ENCODE measurements at places on chromosomes 1 and 21. TPM values are rescaled to one million over a fixed set of nuclear protein-coding genes. Genes with fewer than 3 reads are reported as not detected.

SERPINC1 gene
- not detected for total RNA-seq

TMEM269 gene
- 0.28 TPM for total RNA-seq

VHLL gene
- not detected for total RNA-seq

C8B gene
- not detected for total RNA-seq

AGT gene
- 0.16 TPM for total RNA-seq

IGSF3 gene
- 0.79 TPM for total RNA-seq

DNA sequence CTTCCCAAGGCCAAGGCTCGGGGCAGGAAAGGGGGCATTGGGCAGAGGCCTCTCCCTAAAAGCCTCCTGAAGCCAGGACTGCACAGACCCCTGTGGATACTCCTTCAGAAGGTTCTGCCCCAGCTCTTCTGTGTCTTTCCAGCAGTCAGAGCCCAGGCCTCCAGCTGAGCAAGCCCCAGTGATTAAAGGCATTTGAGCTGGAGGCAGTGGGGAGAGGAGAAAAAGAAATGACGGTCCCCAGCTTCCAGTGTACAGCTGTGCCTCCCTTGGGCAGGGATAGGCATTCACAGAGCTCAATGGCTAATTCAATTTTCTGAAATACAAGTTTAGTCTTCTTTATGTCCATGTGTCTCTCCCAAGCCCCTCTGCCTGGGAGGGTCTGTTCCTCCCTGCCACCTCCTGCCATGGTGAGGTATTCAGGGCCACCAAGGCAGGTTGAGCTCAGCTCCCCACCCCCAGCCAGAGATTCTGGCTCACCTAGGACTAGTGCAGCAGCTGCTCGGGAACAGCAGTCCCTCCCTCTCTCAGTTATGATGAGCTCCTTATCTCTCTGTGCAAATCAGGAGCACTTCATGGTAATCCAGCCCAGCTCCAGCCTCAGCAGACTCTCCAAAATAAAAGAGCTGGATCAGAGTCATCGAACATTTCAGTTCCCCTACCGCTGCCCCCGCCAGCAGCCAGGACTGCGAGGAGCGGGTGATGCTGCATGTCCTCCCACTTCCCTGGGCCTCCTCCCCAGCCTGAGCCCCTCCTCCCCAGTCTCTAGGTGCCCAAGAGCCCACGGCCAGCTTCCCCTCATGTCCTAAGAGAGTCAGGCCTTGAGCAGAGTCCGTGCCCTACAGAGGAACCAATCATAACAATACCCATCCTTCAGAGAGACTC is 208.4 kb upstream of the ZC3H12A start:
- H3K27ac ChIP-seq = no peak overlapping the region
- no peaks in the 10 kb centered on the region for H3K36me3 ChIP-seq
- H3K4me1 ChIP-seq = no peaks in the 10 kb centered on the region
- no peak for DNase-seq

- H3K4me1 ChIP-seq = no peaks in the 10 kb centered on the region
- no peak for DNase-seq
- no peaks in the 10 kb centered on the region for H3K36me3 ChIP-seq
- no peaks in the 10 kb centered on the region for H3K27me3 ChIP-seq
Measured at GRCh38 chr1:115252585-115252984, 85.5 kb downstream of the NGF start.

- no peaks in the 10 kb centered on the region for H3K36me3 ChIP-seq
- H3K27ac ChIP-seq = peak overlapping the region; percentile 82
- H3K27me3 ChIP-seq = no peaks in the 10 kb centered on the region
- H3K4me3 ChIP-seq = no peak overlapping the region
- peaks cover 28% of the 10 kb centered on the region for H3K4me1 ChIP-seq
Measured at GRCh38 chr1:221045842-221046831, 166.9 kb downstream of the HLX start.

- DNase-seq = no peak
- no peaks in the 10 kb centered on the region for H3K4me1 ChIP-seq
- no peaks in the 10 kb centered on the region for H3K27me3 ChIP-seq
- no peaks in the 10 kb centered on the region for H3K36me3 ChIP-seq
- no peak overlapping the region for H3K4me3 ChIP-seq
Measured at GRCh38 chr1:181714428-181714827, 231.1 kb downstream of the CACNA1E start.

GRCh38 chr1:113928187-113928930 is 765 bp upstream of the HIPK1 start:
- H3K27ac ChIP-seq = peak overlapping the region; percentile 99
- no peak for DNase-seq
- no peaks in the 10 kb centered on the region for H3K27me3 ChIP-seq
- no peaks in the 10 kb centered on the region for H3K36me3 ChIP-seq
- H3K4me1 ChIP-seq = peaks cover 46% of the 10 kb centered on the region

GRCh38 chr1:53182111-53182593 is 14.5 kb upstream of the CPT2 start:
- peak; percentile 92 for DNase-seq
- H3K27me3 ChIP-seq = peaks cover 9% of the 10 kb centered on the region
- H3K36me3 ChIP-seq = no peaks in the 10 kb centered on the region
- H3K27ac ChIP-seq = no peak overlapping the region

- peaks cover 25% of the 10 kb centered on the region for H3K4me1 ChIP-seq
- DNase-seq = no peak
- H3K4me3 ChIP-seq = peak overlapping the region; percentile 44
- peaks cover 82% of the 10 kb centered on the region for H3K27me3 ChIP-seq
Measured at GRCh38 chr1:170664828-170665612, 1.1 kb downstream of the PRRX1 start.

DNA sequence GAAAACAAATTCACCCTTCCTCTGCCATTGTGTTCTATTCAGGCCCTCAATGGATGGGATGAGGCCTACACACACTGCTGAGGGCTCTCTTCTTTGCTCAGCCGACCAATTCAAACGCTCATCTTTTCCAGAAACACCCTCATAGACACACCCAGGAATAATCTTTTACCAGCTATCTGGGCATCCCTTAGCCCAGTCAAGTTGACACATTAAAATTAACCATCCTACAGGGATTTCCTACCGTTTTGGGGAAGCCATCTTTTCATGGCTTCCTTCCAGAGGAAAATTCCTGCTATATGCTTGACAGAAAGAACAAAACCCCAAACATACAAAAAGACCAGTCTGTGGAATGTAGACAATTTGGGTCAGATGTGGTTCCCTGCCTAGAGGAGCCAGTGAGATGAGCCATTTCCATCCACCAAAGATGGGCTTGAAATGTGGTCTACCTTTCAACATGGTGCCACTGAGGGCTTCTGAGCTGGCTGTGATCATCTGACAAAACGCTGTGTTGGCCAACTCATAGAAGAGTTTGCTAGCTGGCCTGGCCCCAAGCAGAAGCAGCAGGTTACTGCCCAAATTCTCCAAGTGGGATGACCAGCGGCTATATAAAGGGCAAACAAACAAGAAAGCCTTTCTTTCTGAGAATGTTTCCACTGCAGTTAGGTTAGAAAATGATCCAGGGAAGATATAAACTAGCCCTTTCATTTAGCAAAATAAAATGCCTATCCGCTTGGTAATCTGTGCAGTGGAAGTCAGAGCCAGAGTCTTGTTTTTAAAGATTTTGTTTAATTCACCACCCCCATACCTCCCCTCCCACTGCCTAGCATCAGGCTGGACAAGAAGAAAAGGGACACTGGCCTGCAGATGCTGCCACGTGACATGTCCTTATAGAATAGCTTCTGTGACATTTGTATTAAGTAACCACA is 69.1 kb upstream of the MRPS6 start:
- no peaks in the 10 kb centered on the region for H3K36me3 ChIP-seq
- DNase-seq = no peak
- no peak overlapping the region for H3K4me3 ChIP-seq
- no peak overlapping the region for H3K27ac ChIP-seq
- H3K27me3 ChIP-seq = no peaks in the 10 kb centered on the region
- no peaks in the 10 kb centered on the region for H3K4me1 ChIP-seq

- no peak overlapping the region for H3K4me3 ChIP-seq
- peaks cover 1% of the 10 kb centered on the region for H3K27me3 ChIP-seq
- peaks cover 6% of the 10 kb centered on the region for H3K4me1 ChIP-seq
- no peaks in the 10 kb centered on the region for H3K36me3 ChIP-seq
Measured at GRCh38 chr21:45444385-45444784, 39.4 kb downstream of the COL18A1 start.

DNA sequence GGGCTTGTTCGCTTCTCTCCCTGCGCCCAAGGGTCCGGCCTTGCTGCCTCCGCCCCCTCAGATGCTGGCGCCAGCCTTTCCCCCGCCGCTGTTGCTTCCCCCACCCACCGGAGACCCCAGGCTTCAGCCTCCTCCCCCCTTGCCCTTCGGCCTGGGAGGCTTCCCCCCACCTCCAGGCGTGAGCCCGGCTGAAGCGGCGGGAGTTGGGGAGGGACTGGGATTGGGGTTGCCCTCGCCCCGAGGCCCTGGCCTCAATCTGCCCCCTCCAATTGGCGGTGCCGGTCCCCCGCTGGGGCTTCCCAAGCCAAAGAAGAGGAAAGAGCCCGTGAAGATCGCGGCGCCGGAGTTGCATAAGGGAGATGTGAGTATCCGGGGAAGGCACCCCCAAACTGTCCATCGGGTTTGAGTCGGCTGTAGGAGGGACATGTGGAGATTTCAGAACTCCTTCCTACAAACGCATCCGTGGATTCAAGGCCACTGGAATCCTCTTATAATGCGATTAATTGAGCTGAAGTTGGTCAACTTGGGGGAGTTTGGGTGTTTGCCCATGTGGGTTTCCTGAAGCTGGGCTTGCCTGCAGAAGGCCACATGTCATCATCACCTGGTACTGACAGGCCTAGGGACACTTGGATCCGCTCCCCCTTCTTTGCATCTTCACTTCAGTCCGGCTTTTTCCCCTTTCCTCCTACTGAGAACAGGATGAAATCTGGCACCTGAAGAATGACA is 707 bp downstream of the PRCC start:
- peak; percentile 90 for DNase-seq
- peaks cover 8% of the 10 kb centered on the region for H3K36me3 ChIP-seq
- peak overlapping the region; percentile 86 for H3K4me3 ChIP-seq

- no peak for DNase-seq
- no peak overlapping the region for H3K27ac ChIP-seq
- no peaks in the 10 kb centered on the region for H3K4me1 ChIP-seq
- no peak overlapping the region for H3K4me3 ChIP-seq
Measured at GRCh38 chr1:21383785-21384401, 56.0 kb upstream of the NBPF3 start.

DNA sequence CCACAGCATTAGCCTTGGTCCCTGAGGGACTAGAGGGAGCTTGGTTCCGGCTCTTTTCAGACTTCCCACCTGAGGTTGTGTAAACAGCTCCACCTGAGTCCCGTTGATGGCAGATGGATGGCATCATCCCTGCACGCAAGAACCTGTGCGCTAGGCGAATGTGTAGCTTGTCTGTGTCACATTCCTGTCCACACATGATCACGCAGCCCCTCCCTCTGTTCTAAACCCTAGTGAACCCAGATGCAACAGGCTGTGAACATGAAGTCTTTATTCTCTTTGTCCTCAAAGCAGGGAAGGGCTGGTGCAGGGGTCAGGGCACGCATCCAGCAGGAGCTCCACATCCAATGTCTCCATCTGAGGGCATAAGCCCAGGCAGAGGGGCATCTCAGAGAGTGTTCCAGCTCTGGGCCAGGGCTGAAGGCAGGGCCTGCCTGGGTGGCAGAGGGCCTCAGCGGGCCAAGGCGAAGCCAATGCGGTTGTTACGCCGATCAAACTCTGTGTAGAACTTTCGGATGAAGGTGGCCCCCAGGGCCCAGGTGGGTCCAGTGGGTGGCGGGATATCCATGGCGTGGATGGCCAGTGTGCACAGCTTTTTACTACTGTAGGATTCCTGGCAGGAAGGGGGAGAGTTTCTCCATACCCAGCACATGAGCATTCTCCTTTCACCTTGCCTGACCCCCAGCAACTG is 2.9 kb upstream of the ETNK2 start:
- no peak overlapping the region for H3K27ac ChIP-seq
- no peaks in the 10 kb centered on the region for H3K36me3 ChIP-seq
- peaks cover 69% of the 10 kb centered on the region for H3K27me3 ChIP-seq
- peaks cover 15% of the 10 kb centered on the region for H3K4me1 ChIP-seq
- DNase-seq = no peak

DNA sequence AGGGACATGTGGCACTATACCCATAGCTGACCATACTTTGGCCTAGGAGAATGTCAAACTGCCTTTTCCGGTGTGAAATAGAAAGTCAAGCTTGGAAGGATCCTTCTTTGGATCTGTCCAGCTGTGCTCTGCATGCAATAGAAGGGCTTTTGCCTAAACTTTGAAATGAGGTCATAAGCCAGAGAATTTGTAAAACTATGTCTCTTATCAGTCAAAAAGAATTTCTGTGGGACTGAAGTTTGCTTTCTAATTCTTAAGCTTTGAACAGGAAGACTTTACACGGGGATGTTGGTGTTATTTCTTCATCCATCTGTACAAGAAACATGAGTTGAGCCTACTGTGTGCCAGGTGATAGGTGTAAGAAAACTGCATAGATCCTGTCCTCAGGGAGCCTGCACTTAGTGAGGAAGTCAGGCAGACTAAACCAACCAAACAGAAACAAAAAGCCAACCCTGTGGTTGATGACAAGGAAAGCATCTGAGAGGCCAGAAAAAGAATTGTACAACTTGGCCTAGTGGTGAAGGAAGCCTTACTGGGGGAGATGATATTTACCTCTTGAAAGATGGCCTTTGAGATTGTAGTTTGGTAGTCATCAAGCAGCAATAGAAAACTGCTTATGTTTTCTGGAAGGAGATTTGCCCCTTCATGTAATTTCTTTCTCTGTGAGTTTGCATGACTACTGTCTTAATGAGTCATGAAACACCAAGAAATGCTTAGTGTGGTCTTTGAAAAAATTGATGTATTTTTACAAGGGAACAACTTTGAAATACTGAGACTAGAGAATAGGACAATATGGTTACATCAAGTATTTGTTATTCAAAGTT is 24.8 kb downstream of the TGFB2 start:
- H3K27ac ChIP-seq = peak overlapping the region; percentile 8
- H3K27me3 ChIP-seq = no peaks in the 10 kb centered on the region
- no peaks in the 10 kb centered on the region for H3K36me3 ChIP-seq
- peaks cover 7% of the 10 kb centered on the region for H3K4me1 ChIP-seq
- DNase-seq = no peak

GRCh38 chr1:167169642-167170041 is 51.0 kb upstream of the POU2F1 start:
- no peak for DNase-seq
- H3K27ac ChIP-seq = no peak overlapping the region
- no peaks in the 10 kb centered on the region for H3K36me3 ChIP-seq
- H3K4me3 ChIP-seq = no peak overlapping the region
- H3K4me1 ChIP-seq = no peaks in the 10 kb centered on the region

DNA sequence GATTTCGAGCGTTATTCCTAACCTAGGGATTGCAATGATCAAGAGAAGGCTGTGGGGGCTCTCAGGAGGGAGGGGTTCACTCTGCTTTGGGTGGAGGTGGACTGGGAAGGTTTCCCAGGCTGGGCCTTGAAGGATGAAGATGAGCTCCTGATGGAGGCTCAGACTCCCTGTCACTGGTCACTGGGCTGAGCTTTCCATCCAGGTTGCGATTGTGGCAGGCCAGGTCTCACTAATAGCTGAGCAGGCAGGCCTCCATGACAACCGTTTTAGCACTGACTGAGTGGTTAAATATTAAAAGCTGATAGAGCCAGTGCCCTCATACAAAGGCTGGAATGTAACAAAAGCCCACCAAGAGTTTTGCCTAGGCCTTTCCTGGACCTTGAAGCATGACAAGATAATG is 36.2 kb upstream of the EFCAB14 start:
- H3K27me3 ChIP-seq = no peaks in the 10 kb centered on the region
- H3K27ac ChIP-seq = no peak overlapping the region
- no peak for DNase-seq
- no peaks in the 10 kb centered on the region for H3K36me3 ChIP-seq
- H3K4me1 ChIP-seq = peaks cover 3% of the 10 kb centered on the region

- peaks cover 4% of the 10 kb centered on the region for H3K27me3 ChIP-seq
- H3K4me3 ChIP-seq = no peak overlapping the region
- H3K27ac ChIP-seq = no peak overlapping the region
- no peak for DNase-seq
- H3K4me1 ChIP-seq = peaks cover 15% of the 10 kb centered on the region
Measured at GRCh38 chr1:230570724-230571360, 71.4 kb upstream of the COG2 start.

Measured in spleen (tissue), 13 donors.